Stimulated activated CD8-positive, alpha-beta memory T cell treated with anti-CD3 and anti-CD28 coated beads, Interleukin-12 subunit alpha, Interleukin-12 subunit beta, amount 100 ng/mL, for 4 hours (primary cell): ENCODE measurements at places on chromosomes 7 and 10.

- DNase-seq: no peak
These were observed 77.5 kb upstream of the CUX1 start for GRCh38 chr7:101739775-101740398.

- DNase-seq: no peak
These were observed 3.2 kb upstream of the EGR2 start for GRCh38 chr10:62819141-62819920.

- no peak for DNase-seq
These were observed 540.2 kb downstream of the NXPH1 start for GRCh38 chr7:8973601-8974000.

GRCh38 chr10:125765835-125766234 is 9.8 kb downstream of the MMP21 start:
- no peak for DNase-seq

GRCh38 chr10:49111320-49111698 is 4.0 kb downstream of the VSTM4 start:
- no peak for DNase-seq

GRCh38 chr10:7102084-7102483 is 308.8 kb downstream of the SFMBT2 start:
- DNase-seq: no peak

GRCh38 chr10:50919010-50919409 is 33.6 kb upstream of the A1CF start:
- DNase-seq: no peak

GRCh38 chr7:141431140-141431479 is 120.1 kb upstream of the AGK start:
- no peak for DNase-seq

DNA sequence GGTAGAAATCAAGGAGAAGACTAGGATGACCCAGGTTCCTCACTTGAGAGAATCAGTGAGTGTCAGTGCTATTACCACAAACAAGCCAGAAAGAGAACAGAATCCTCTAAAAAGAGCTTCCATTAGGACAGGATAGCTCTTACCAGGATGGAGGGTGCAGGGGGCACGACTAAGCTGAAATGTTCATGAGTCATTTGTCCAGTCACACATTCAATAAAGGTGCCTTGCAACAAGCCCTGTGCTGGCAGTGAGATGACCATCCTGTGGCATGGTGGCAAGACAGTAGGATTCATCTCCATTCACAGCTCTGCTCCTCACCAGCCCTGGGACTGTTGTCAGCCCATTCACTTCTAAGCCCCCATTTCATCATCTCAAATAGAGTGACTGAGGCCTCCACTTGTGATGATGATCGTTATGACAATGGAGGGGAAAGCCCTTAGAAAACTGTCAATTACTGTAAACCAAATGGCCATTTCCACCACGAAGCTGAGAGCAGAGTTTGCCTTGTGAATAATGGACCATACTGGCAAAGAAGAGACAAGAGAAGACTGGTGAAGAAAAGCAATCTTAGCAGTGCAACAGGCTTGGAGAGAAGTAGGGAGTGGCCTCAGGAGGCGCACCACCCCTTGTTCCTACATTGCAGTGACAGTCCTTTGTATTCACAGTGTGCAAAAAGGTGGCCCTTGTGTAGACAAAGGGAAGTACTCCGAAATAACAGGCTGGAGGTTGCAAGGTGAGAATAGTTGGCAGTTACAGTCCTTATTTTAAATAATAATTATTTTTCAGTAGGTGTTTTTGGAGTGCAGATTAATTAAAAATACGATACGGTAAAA is 9.0 kb upstream of the WIPF3 start:
- DNase-seq: no peak

- DNase-seq: peak; percentile 17
These were observed 6.9 kb downstream of the STN1 start for GRCh38 chr10:103911021-103911459.

- no peak for DNase-seq
These were observed 228.4 kb upstream of the RHOBTB1 start for GRCh38 chr10:61172182-61172926.

DNA sequence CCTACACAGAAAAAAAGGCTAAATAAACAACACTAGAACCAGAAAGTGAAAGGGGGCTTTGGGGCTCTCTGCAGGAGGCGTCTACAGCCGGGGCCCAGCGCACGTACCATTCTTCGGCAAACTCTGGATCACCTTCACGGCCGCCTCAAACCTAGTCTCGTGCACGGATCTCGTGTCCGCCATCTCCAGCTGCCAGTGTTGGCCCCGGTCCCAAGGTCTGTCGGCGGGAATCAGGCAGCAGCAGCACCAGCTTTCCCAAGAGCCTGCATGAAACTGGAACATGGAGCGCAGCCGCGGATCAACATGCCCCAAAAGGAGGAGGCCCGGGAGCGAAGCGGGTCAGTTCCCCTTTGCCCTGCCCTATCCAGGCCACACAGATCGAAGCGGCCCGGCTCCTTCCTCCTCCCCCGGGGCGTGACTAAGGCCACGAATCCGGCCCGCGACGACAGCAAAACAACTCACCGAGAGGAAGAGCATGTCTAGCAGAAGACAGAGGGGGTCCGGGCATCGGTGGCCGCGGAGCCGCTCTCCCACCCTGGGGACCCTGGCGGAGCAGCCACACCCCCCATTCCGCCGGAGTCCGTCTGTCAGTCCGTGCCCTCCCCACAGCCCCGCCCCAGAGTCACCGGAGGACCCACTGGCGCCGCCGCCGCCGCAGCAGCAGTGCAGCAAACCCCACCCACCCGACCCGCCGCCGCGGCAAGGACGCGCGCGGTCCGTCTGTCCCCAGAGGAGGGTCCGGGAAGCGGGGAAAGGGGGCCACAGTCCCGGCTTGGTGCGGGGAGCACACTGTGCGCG is at the start of gene ACBD5:
Gene ACBD5 (minus strand): TSS at position 586 of the 798 bp plus-strand sequence. CDS start 109 bp downstream, at position 477.
- DNase-seq: peak; percentile 61

GRCh38 chr7:82173400-82174021 is 270.1 kb downstream of the CACNA2D1 start:
- no peak for DNase-seq

DNA sequence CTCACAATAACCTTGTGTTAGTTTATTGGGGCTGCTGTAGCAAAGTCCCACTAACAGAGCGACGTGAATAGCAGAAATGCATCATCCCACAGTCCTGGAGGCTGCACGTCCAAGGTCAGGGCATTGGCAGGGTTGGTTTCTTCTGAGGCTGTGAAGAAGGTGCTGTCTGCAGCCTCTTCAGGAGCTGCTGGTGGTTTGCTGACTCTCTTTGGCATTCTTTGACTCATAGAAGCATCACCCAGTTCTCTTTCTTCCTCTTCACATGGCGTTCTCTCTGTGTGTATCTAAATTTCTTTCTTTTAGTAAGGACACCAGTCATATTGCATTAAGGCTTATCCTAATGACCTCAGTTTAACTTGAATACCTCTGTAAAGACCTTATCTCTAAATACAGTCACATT is 428.4 kb upstream of the KLF6 start:
- no peak for DNase-seq

DNA sequence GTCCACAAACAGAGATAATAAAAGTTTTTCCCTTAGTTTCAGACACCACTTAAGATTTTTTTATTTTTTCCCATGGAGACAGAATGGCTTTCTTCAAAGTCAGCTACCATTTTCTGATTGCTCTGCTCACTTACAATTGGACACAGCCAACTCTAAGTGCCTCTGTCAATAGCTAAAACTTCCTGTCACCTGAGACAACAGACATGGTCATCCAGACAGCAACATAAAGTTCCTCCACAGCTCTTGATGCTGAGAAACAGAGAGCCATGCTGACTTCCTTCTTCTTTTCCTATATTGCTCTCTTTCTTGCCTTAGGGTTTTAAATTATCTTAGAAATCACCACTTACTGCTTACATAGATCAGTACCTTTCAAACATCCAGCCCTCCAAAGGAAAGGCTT is 12.0 kb downstream of the ZNF800 start:
- no peak for DNase-seq

GRCh38 chr10:103355906-103356599 is 5.1 kb upstream of the PCGF6 start:
- no peak for DNase-seq

GRCh38 chr7:25478925-25479324 is 250.6 kb upstream of the NPVF start:
- no peak for DNase-seq
